Thoracic aorta (tissue), 2 donors: ENCODE measurements at places on chromosomes 6 and 20.

- DNase-seq: no peak
Measured at GRCh38 chr6:140029551-140029950, 655.1 kb upstream of the CITED2 start.

GRCh38 chr6:53868626-53869025 is 73.8 kb downstream of the LRRC1 start:
- no peak for DNase-seq

- no peak for DNase-seq
Measured at GRCh38 chr20:52291109-52291508, 99.5 kb upstream of the ZFP64 start.

DNA sequence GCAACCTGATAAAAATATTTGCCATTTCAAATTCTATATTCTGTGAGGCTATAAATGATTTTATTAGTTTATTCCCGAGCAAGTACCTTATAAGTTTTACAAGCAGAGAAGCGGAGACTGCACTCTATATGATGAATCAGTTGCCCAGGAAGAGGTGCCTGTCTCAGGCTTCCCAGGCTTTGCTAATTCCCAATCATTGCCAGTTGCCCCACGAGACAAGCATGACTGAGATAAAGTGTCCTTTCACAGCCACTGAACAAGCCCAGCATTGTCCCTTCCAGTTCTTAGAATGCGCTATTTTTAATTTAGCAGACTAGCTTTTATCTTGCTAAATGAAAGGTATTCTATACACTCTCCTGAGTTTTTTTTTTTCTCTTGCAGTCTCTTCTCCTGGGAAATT is 260.7 kb downstream of the ALDH8A1 start:
- DNase-seq: no peak

DNA sequence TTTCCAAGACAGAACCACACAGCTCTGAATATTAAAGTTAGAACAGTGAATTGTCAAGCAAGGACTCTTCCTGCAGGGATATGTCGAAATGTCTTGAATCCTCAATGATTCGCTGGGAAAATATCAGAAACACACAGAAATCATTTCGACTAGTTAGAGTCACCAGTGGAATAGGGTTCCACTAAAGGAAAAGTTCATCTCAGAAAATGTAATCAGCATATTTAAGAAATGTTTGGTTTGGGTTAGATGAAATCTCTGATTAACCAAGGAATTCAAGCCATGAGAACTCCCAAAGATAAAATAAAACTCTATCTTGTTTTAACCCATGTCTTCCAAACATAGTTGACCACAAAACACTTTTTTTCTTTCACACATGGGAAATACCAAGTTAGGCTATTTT is 621.0 kb upstream of the NRSN1 start:
- no peak for DNase-seq

DNA sequence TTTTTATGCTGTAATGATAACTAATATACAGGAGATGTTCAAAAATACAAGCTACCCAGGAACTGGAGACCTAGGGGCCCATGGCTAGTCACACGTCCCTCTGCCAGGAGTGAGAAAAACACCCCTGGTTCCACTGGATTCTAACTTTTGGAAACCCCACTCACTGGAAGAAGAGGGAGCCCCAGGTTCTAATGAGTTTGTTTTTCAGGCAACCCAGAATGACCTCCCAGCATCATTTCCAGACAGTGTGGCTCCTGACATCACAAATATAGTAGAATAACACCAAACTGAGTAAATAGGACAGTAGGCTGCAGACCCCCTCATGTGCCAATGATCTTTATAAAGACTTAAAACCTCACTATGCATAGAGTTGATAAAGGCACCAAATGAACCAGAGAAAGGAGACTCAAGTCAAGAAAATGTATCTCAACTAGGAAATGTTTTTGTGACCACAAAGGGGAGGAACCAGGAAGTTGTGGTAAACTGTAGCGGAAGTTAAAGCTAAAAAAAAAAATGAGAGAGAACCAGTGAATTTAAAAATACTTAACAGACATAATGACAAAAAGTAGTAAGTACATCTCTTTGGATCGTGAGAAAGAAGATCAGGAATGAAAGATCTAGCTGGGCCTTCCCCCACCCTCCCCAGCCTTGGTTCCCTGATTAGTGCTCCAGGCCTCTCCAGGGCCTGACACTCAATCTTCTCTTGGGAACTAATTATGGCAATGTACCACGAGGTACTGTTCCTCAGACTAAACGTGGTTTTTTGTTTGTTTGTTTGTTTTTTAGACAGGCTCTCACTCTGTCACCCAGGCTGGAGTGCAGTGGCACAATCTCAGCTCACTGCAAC is 19.8 kb downstream of the HLA-E start:
- DNase-seq: no peak

- no peak for DNase-seq
Measured at GRCh38 chr6:170288852-170289179, 2.1 kb downstream of the DLL1 start.

DNA sequence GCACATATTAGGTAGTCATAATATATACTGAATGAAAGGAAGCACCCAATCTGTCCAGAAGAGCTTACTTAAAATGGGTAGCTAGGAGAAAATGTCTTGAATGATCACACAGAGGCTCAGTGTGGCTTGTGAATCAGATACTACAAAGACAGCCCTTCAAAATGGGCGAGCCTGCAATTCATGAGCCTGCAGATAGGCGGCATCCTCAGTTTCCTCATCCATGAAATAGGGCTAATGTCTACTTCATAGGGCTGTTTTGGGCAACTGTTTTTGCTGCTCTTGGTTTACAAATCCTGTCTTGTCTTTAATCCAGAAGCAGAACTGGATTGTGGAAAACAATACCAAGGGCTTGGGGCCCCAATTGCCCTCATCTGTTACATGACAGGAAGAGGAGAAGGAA is 129.3 kb upstream of the KCNK16 start:
- no peak for DNase-seq

GRCh38 chr6:145045582-145045981 is 689.7 kb downstream of the EPM2A start:
- DNase-seq: no peak

DNA sequence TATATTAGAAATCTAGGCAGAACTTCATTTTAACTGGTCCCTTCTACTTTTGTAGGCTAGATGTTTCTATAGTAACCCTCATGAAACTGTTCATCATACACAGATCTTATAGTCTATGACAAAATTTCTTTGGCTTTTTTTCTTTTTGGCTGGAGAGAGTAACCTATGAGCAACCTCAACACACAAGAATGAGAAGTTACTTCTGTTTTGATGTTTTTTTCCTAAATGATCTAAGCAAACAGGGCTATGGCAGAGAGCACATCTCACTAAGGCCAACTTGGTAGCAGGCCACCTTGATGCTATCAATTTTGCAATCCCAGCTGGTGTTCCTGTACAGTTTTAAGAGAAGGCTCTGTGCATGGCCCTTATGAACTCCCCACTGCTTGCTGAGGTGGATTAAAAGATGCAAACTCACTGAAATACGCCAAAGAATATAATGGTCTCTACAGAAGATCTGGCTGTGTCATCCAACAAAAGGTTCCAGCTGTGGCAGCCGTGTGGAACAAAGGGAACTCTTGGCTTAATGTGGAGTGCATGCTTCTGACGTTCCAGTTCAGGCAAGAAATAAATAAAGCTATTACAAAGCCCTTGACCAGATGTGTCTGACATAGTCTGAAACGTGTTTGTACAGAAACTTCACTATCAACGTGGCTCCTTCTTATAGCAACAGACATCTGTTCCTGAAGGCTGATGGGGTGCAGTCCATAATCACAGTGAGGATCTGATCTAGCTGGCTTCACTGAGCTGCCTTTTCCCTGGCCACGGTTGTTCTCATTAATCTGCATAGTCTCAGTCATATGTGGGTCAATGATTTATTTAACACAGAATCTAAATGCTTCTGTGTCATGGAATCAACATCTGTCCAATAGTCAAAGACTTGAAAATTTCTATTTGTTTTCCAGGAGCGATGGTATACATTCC is 481.1 kb downstream of the BMP2 start:
- no peak for DNase-seq
